Stimulated activated CD8-positive, alpha-beta memory T cell treated with anti-CD3 and anti-CD28 coated beads, Interleukin-4, amount 100 ng/mL, for 1 hour (primary cell): ENCODE measurements at places on chromosomes 16 and 17.
A peak's percentile ranks its signal among the peaks of the same experiment; 100 is the strongest.

DNA sequence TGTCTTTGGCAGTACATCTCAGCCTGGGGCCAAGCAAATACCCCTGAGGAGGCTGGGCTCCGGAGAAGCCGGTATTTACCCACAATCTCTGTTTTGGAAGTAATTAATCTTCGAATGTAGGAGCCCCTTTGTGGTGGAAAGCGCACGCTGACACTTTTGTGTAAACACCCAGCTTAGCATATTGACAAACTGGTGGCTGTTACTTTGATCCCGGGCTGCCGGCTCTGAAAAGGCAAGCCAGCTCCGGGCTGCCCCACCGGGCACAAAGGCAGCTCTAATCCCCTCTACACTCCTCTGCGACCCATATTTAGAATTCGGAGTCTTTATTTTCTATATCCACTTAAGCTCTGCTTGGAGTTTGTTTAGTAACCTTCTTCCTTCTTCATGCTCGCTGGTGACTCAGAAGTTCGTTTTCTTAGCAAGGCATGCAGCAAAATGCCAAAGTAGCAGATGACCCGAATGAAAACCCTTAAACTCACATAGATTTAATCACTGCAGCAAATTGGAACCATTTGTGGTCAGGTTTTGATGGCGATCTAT lies 144.0 kb upstream of the IRX3 start:
- no peak for DNase-seq

GRCh38 chr16:50600582-50601283 lies 52.5 kb downstream of the NKD1 start:
- no peak for DNase-seq

GRCh38 chr17:2828397-2829038 lies 32.3 kb downstream of the RAP1GAP2 start:
- peak; percentile 64 for DNase-seq

- no peak for DNase-seq
These were observed 159.4 kb upstream of the CHMP6 start for GRCh38 chr17:80832266-80832676.

DNA sequence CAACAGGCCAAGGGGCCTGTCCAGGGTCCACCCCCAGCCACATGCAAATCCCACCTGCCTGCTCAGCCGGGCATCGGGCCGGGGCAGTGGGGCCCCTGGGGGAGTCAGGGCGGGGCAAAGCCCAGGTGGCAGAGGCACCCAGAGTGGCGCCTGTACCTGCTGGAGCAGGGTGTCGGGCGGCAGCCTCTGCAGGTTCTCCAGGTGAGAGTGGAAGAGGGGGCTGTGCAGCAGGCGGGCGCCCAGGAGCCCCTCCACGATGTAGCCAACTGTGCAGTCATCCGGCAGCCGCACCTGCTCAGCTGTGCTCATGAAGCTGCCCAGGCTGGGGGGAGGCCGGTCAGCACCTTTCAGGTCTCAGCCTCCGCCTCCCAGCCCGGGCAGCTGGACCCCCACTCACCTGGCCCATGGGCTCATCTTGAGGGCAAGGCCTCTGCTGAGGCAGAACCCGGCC lies 2.1 kb downstream of the RFNG start:
- DNase-seq, result no peak

DNA sequence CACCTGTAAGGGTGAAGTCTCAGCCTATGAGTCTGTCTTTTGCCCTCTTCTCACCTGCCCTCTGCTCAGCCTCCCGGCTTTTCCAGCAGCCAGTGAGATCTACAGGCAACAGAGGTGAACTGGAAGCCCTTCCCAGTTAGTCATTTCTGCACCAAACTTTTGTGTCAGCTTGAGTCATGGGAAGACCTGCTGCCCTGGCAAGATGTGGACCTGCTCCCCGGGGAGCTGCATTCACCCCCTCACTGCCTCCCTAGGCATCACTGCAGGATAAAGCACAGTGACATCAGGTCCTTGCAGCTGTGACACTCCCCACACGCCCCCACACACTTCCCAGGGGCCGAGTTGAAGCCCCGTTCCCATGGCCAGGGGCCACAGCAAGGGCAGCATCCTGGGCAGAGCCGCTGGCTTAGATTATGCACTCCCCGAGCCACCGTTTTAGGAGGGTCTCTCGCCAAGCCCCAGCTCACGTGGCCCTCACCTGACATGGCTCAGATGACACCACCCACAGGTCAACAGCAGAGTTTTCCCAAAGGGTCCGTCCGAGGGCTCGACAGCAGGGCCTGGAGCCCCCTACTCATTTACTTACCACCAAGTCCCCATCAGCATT lies 6.5 kb upstream of the ABR start:
- no peak for DNase-seq

DNA sequence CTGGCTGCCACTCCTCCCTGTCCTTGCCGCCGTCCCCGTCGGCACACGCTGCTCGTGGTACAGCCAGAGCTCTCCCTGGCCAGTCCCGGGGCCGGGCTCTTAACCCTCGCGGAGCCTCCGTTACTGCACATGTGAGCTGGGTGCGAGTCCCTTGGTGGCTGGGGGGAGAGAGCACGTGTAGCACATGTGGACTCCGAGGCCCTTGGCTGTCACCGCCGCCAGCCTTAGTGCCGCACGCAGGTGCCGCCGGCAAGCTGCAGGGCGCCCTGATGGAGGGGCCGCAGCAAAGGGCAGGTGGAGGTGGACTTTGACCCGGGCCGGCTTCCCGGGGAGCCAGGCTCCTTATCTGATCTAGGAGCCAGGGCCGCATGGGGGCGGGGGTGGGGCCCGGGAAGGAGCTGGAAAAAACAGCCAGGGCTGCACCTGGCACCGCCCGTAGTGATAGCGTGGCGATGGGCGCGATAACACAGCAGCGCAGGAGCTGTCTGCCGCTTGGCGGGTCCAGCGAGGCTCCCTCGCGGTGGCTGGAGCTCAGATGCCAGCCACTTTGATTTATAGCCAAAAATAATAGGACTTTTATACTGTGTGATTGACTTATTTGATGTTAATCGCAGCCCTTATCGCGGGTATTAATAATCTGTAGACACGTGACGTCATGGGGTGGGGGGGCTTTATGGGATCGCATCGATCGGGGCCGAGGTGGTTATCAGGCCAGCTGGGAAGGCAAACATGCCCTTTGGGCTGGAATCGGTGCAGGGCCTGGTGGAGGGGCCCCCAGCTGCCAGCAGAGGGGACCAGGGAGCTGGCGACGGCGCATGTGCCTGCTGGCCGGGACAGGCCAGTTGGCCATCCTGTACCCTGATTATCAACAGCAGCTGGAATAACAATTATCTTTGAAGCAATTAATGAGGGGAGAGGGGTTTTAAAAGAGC lies 35.1 kb downstream of the ZFPM1 start:
- DNase-seq, result no peak

- no peak for DNase-seq
These were observed 35.3 kb downstream of the SOCS3 start for GRCh38 chr17:78324391-78325075.

- DNase-seq, result no peak
These were observed 8.3 kb downstream of the OTOP3 start for GRCh38 chr17:74943808-74944522.

DNA sequence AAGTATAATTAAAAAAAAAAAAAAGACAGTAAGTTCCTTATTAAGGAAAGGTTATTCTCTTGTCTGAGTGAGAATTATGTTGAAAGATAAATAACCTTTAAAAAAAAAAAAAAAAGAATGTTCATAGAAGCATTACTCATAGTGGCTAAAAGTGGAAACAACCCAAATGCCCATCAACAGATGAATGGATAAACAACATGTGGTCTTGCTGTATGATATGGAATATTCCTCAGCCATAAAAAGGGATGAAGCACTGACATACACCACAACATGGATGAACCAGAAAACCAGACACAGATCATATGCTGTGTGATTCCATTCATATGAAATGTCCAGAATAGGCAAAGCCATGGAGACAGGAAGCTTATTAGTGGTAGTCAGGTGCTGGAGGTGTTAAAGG lies 9.2 kb upstream of the CCNF start:
- DNase-seq, result no peak

DNA sequence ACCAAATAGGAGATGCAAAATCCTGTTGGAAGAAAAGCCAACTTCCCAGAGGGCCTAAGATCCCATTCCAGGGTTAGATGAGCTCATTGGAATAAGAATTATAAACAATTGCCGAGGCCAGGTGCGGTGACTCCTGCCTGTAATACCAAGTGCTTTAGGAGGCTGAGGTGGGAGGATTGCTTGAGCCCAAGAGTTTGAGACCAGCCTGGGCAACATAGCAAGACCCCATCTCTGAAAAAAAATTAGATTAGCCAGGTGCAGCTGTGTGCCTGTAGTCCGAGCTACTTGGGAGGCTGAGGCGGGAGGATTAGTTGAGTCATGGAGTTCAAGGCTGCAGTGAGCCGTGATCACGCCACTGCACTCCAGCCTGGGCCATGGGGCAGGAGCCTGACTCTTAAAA lies 17.8 kb upstream of the SDR42E2 start:
- no peak for DNase-seq

DNA sequence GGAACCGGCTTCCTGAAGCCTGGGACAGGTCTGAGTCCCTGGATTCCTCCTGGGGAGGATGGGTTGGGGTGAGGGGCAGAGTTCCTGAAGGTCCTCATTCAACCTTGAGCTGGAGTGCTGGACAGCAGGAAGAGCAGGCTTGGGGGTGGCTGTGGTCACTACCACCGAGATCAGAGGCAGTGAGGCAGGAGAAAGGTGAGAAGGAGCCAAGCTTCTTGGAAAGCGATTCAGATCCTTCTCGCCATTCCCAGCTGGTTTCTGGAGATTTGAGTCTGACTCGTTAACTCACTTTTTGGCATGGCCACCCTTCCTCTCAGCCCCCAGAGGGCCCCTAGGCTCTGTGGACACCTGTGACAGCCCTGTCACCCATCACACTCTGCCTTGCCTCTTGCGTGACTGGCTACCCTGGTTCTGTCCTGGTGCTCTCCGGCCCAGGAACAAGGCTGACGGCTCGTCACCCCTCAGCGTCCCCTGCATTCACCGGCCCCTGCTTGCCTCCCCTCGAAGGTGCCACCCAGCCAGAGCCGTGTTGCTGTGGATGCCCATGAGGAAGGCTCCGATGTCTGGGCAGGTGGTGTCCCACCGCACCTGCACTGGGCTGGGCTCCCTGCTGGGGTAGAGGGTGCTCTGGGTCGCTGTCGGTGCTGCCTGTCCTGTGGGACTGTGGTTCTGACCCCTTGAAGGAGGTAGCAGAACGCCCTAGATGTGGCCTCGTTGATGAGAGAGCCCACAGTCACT lies 9.7 kb upstream of the TIMP2 start:
- DNase-seq, result no peak

DNA sequence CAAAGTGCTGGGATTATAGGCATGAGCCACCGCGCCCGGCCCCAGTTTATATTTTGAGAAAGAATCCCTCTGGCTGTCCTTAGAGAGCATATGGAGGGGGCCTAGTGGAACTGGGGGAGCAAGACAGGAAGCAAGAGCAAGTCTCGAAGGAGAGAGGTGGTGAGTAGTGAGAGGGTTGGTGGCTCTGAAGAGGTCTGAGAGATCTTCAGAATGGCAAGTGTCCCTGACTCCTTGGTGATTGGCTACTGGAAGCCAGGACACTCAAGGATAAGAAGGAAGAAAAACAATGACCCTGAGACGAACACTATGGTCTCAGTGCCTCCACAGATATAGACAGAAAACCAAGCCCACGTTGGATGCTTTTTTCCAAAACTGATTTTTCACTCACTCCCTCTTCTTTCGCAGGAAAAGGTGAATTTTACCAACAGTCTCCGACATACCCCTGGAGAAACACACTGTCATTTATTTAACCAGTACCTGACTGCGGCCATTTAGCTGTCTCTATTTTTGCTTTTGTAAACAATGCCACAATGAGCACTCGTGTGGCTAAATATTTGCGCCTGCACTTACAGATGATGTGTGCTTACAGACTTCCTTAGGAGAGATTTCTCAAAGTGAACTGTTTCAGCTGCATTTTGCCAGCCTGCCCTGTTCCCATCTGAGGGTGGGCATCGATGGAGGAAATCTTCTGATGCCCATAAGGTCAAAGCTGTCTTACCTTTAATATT lies 15.9 kb upstream of the DOK4 start:
- DNase-seq, result no peak

- DNase-seq, result no peak
These were observed 1.2 kb downstream of the LAT start for GRCh38 chr16:28986046-28986445.

GRCh38 chr16:87149051-87149450 lies 168.1 kb downstream of the C16orf95 start:
- no peak for DNase-seq

- no peak for DNase-seq
These were observed 85.3 kb upstream of the NSRP1 start for GRCh38 chr17:30031214-30031869.

DNA sequence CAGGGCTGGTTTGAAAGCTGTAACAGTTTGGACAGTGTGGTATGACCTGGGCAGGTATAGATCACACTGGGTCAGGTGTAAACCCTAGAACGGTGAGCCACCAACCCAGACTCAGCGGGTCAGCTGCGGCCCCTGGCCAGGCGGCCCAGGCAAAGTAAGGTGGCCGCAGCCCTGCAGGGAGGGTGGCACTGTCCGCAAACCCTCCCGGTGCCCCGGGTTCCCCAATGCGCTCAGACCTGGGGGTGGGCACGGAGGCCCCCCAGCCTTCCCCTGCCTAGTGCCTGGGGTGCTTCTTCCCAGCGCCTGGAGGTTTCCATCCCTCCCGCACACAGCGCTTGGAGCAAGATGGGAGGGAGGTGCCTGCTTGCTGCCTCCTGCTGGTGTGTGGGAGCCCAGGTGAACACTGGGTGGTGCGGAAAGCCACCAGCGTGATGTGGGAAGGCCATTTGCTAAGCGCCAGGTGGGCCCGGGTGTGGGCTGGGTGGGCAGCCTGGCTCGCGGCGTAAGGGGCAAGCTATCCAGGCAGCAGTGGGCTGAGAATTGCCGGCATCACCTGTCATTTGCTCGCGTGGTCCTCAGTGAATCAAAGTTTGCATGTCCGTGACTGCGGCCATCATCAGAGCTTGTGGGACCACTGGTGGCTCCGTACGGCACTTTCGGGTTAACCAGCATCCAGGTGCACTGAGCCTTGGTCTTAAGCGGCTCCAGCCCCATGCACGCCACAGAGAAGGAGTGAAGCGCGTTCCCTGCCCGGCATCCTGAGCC lies 47.3 kb upstream of the GNG13 start:
- DNase-seq, result no peak

DNA sequence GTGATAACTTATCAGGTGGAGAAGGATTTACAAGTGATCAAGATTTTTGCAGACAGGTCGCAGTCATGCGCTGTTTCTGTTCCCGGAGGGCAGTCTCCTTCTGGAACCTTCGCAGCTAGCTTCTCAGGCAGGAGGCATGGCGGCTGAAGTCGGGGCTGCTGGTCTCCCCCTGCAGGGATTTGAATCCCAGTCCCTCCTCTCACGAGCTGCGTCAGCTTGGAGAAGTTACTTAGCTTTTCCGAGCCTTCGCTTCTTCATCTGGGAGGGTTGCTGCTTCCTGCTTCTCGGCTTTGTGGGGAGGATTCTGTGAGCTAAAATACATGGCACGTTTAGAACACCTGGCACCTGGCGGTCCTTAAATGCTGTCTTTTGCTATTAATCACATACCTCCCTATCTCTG lies 287.8 kb upstream of the FOXF1 start:
- DNase-seq, result no peak

DNA sequence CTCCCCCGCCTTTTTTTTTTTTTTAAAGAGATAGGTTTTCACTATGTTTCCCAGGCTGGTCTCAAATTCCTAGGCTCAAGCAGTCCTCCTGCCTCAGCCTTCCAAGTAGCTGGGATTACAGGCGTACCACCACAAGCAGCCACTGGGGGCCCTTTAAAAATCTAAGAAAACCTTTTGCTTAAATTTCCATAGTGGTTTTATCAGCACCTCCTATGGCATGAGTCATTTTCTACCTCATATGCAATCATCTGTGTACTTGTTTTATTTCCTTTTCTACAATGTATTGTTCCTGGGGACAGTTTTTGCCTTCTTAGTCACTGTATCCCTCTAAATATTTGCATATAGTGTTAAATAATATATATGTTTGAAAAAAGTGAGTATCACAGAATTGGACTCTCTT lies 29.2 kb downstream of the GNA13 start:
- no peak for DNase-seq
